Stimulated activated CD4-positive, alpha-beta T cell treated with anti-CD3 and anti-CD28 coated beads, Interleukin-4, amount 100 ng/mL, for 4 hours (primary cell): ENCODE measurements at places on chromosomes 16 and 17.

GRCh38 chr17:864315-864714 lies 82.2 kb downstream of the MRM3 start:
- no peak for DNase-seq

DNA sequence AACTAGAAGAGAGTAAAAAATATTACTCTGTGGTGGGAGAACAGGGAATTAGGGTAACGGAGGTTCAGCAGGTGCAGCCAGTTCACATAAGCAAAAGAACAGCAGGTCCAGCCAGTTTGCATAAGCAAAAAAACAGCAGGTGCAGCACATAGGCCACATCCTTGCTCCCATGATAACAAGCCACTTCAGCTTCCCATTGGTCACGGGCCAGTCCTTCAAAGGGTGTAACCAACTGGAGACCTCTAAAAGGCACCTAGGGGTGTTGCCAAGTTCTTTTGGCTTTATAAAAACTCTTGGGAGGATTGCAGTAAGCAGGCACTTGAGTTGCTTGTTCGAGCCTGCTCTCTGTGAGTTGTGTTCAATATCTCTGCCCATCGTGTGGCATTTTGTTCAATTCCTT lies 488.1 kb downstream of the XYLT1 start:
- DNase-seq = no peak

DNA sequence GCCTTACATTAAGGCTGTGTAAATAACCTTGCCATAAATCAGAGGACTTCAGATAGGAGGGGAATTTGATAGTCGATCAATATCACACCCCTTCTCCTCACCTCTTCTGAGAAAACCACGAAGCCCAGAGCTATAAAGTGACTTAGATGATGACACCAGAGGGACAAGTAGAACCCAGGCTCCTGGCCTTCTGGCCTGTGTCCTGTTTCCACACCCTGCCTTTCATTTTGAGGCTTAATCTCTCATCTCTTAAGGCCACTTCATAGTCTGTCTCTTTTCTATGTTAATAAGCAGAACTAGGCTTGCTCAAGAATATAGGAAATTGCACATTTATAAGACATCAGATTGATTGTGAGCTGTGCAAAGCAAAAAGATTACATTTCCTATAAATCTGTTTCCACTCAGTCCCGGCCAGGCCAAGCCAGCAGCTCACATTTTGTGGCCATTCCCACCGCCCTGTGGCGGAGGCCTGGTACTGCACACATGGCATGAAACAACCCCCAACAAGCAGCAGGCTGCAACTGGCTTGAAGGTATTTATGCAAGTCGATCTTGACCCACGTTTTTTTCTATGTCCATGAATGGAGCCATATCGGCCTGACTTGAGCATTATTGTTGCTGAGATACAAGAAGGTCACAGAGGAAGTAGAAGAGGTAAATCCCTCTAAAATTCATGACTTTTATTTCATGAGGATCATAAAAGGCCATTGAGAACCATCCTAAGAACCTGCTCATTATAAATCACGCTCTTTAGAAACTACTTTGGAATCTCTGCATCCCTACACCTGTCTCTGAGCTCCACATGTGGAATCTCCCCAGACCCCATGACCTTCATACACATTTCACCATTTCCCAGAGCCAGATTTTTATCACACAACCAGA lies 93.7 kb downstream of the PMP22 start:
- DNase-seq = no peak

GRCh38 chr16:13780406-13781168 lies 139.4 kb upstream of the ERCC4 start:
- no peak for DNase-seq

GRCh38 chr17:54990118-54990517 lies 21.6 kb downstream of the STXBP4 start:
- DNase-seq = no peak

- no peak for DNase-seq
These were observed 155.8 kb upstream of the SDK2 start for GRCh38 chr17:73799781-73800627.

GRCh38 chr16:30621765-30622164 lies 11.6 kb upstream of the ZNF689 start:
- no peak for DNase-seq

GRCh38 chr17:58273453-58274104 lies 7.2 kb downstream of the MPO start:
- no peak for DNase-seq

DNA sequence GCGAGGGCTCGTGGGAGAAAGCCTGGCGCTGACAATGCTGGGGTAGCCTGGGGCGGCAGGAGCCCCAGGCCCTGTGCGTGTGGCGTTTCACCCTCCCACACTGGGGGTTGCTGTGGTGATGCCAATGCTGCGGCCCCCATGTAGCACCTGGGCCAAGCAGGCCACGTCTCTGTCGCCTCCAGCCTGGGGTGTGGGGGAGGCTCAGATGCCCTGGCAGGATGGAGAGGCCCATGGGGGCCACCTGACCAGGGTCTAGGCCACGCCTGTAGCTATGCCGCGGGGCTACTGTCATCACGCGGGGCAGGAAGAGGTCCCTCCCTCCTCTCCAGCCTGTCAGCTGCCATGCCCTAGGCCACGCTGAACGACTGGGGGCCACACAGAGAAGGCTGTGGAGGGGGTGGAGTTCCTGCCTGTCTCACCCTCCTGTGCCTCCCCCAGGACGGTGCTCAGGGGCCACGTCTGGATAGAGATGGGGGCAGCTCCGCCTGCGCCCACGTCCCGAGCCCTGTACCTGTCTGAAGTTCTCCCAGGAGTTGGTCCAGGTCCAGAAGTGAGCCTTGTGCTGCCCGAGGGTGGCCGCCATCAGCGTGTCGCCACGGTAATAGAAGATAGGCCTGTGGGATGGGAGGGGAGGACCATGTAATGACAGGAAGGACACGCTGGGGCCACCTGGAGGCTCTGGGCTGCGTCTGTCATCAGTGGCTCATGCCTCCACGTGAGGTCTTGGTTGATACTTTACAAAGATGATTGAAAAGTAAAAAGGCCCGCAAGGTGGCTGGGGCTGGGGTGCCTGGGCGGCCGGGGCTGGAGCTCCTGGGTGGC lies 12.7 kb upstream of the APRT start:
- no peak for DNase-seq

DNA sequence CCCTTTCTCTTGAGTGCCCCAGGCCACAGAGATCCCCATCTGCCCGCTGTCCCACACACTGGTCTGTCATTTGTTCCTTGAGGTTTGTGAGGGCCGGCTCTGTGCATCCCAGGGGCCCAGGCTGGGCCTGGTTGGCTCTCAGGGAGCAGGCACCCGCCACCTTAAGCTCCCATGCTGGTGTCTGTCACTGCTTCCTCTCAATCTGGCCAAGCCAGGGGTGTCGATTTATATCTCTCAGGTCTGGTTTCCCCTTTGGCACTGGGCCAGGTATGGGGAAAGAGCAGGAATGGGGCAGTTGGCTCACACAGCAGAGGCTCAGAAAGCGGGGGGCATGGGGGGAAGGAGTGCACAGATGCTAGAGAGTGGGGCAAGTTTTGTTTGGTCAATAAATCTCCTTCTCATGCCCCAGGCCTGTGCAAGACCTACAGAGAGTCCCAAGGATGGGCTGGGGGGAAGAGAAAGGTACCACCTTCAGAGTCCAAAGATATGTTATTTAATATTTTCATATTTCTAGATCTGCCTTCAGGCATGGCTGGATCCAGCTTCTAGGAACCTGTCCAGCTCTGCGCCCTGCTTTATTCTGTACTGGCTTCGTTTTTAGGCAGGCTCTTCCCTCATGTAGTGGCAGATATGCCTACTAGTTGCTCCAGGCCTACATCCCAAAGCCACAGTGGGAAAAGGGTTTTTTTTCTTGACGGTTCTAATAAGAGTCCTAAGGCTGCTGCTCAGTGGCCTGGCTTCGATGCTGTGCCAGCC lies 34.3 kb downstream of the IL4R start:
- no peak for DNase-seq

GRCh38 chr17:73090396-73091202 lies 1.9 kb downstream of the SLC39A11 start:
- DNase-seq = no peak
